ENCODE measurements at places on chromosomes 2 and 18. TPM values are rescaled to one million over a fixed set of nuclear protein-coding genes. Genes with fewer than 3 reads are reported as not detected.

The LINC00305 gene
- total RNA-seq = not detected

The IFIH1 gene
- total RNA-seq = 15.8 TPM

The POTEC gene
- total RNA-seq = not detected

The C2orf78 gene
- not detected for total RNA-seq

The ASNSD1 gene
- 54.4 TPM for total RNA-seq

The SALL3 gene
- total RNA-seq = not detected

The CCDC102B gene
- total RNA-seq = 0.90 TPM

The SCN2A gene
- not detected for total RNA-seq

The PDE1A gene
- total RNA-seq = not detected

The CTLA4 gene
- total RNA-seq = 65.0 TPM

The MRPS5 gene
- 84.0 TPM for total RNA-seq

The VWA3B gene
- not detected for total RNA-seq

The IL1F10 gene
- total RNA-seq = not detected

The TFCP2L1 gene
- total RNA-seq = 0.13 TPM

The POTEI gene
- total RNA-seq = not detected

The SLC11A1 gene
- 0.15 TPM for total RNA-seq

The SLC5A7 gene
- not detected for total RNA-seq

The NAT8 gene
- total RNA-seq = not detected

The ANKRD30BL gene
- not detected for total RNA-seq

The TBR1 gene
- not detected for total RNA-seq

The MERTK gene
- total RNA-seq = 0.51 TPM

The INO80D gene
- total RNA-seq = 19.2 TPM

The PDCD1 gene
- 53.0 TPM for total RNA-seq

The METTL5 gene
- total RNA-seq = 89.7 TPM

The LOXHD1 gene
- total RNA-seq = not detected

The SIX3 gene
- not detected for total RNA-seq

The POMC gene
- 5.8 TPM for total RNA-seq

The FAM110C gene
- total RNA-seq = 0.15 TPM

The G6PC2 gene
- total RNA-seq = not detected

The HOXD1 gene
- total RNA-seq = not detected

The GALR1 gene
- total RNA-seq = not detected

The GPR45 gene
- not detected for total RNA-seq

The ME2 gene
- total RNA-seq = 132 TPM

The ASXL3 gene
- not detected for total RNA-seq

The KCNS3 gene
- not detected for total RNA-seq

The COPS7B gene
- 54.6 TPM for total RNA-seq

The UBXN4 gene
- total RNA-seq = 74.6 TPM

The ANTXR1 gene
- total RNA-seq = 0.38 TPM

The DSEL gene
- 0.15 TPM for total RNA-seq

The GAL3ST2 gene
- 0.25 TPM for total RNA-seq

The FAM124B gene
- not detected for total RNA-seq

The MARCHF4 gene
- total RNA-seq = not detected

The ADD2 gene
- total RNA-seq = 2.8 TPM

Measured in activated CD8-positive, alpha-beta memory T cell treated with anti-CD3 and anti-CD28 coated beads for 36 hours (primary cell).